ENCODE measurements at places on chromosomes 4 and X.
A peak's percentile ranks its signal among the peaks of the same experiment; 100 is the strongest.

GRCh38 chrX:107775734-107776511, at the start of gene TSC22D3:
Gene TSC22D3, minus strand, starts transcription at chrX:107775787. Its CDS starts 368 bp downstream, at chrX:107775419.
- DNase-seq = peak; percentile 74

DNA sequence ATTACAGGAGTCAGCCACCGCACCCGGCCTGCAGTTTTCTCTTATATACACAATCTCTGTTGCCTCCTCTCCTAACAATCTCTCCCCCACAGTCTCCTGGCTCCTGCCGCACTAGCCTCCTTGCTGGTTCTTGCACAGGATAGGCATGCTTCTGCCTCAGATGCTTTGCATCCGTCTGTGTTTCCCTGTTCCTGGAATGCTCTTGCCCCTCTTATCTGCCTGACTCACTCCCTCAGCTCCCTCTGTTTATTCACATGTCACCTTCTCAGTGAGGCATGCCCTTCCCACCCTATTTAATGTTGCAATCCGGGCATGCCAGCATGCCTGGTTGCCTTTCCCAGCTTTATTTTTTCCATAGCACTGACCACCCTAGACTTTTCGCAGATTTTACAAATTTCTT, 161.9 kb downstream of the PHF8 start:
- no peak for DNase-seq

- DNase-seq = no peak
Observed at GRCh38 chr4:31998807-31999206, 1278.6 kb downstream of the PCDH7 start.

GRCh38 chr4:182495645-182496385, 252.6 kb downstream of the TENM3 start:
- DNase-seq = no peak

DNA sequence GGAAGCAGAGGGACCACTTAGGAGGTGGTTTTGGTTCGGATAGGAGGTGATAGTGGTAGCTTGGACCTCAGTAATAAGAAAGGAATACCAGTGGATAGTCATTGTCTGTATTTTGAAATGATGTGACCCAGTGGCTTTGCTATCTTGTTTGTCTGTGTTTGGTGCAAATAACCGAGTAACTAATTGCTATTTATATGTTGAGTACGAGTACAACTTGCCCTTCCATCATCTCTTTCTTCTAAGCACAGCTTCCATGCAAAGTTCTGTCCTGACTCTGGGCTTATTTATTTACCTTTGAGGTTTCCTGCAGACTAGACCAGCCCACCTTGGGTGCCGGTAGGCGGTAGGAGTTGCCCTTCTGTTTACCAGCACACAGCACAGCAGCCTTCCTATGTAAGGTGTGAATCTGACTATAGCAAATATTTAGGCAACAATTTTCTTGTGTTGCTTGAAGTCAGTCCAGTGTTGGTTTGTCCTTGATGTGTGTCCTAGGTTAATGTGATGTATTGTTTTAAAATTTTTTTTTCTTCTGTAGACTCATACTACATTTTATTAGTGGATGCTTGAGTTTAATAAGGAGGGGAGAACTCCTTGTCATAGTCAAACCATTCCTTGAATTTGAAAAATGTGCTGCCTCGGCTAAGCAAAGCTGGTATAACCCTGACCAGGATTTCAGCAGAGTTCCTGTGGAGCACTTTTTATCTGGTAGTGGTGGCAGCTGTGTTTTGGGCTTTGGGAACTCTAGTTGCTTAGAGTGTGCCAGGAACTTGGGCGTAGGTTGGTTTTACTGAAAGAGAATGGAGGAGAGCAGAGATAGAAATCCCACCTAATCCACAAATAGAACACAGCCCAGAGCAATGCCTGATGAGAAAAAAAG, 21.9 kb downstream of the PTTG2 start:
- DNase-seq = no peak

DNA sequence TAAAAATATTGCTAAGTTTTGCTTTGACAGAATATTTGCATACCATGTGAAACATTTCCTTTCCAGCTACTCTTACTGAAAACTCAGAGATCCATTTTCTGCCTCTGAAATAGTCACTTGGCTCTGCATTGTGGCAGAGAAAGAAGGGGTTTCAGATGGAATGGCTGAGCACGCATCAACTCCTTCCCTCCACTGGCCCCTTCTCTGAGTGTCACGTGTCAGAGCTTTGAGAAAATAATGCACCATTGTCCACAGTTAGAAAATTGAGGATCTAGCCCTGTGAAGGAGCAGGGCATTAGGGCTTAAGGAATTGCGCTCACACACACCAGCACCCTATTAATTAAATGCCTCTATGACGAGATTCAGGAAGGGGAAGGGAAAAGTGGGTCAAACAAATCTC, 78.8 kb upstream of the FAT4 start:
- DNase-seq = no peak

DNA sequence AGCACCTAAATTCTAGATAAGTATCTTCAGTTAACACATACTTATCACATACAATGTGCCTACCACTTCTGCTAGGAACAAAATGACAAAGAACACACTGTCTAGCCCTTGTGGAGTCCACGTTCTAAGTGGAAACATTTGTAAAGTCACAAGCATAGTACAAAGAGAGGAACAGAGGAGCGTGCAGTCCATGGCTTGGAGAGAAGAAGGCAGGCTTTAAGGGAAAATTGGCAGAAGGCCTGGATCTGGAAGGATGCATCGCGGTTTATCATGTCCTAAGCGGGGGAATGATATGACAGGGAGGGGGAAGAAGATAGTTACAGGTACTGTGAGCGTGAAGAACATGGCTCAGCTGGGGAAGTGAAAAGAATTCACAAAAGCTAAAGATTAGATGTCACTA, 218.0 kb downstream of the PRDM5 start:
- DNase-seq = no peak

DNA sequence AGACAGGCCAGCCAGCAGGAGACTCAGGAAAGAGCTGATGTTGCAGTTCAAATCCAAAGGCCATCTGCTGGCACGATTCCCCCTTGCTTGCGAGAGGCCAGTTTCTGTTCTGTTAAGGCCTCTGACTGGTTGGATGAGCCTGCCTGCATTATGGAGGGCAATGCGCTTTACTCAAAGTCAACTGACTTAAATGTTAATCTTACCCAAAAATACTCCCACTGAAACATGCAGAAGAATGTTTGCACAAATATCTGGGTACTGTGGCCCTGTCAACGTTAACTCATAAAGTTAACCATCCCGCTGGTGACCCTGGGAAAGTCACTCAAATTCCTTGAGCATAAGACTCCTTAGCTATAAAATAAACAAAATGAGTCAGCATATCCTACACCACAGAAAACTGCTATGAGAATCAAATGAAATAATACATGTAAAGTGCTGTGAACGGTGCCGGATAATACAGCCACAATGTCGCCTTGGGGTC, 326.4 kb downstream of the EVC2 start:
- no peak for DNase-seq

- no peak for DNase-seq
Observed at GRCh38 chrX:39481621-39482020, 616.1 kb downstream of the BCOR start.

DNA sequence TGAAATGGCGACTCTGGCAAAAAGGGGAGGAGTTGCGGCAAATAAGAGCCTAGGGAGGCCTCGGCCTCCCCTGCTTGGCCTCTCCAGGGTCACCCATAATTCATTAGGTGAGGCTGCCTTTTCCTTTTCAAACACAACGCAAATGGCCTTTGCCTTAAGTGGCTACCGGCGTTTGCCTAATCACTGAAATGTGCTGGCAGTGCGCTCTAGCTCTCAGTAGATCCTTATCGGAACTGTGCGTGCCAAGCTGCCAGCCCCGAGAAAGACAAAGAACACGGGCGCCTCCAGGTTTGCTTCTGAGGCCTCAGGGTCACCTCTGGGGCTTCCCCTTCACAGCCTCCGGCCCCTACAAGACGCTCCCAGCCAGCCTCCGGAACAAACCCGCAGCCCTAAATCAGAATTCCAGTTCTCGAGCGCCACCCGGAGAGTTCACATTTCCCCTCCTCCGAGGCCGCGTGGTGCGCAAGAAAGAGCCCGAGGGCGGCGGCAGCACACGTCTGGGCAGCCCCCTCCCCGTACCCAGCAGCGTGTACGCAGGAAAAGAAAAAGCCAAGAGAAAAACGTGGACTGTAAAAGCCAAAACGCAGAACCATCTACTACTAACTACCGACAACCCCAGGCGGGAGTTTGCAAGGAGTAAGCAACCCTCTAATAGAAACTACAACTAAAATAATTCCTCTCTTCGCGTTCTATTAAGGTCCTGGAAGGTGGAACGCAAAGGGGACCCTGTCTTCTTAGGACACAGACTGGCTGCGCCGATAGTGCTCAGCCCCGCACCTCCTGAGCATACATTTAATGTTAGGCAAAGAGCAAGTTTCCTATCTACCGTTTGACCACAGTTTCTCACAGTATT, 76.5 kb upstream of the BCOR start:
- DNase-seq = peak; percentile 61

DNA sequence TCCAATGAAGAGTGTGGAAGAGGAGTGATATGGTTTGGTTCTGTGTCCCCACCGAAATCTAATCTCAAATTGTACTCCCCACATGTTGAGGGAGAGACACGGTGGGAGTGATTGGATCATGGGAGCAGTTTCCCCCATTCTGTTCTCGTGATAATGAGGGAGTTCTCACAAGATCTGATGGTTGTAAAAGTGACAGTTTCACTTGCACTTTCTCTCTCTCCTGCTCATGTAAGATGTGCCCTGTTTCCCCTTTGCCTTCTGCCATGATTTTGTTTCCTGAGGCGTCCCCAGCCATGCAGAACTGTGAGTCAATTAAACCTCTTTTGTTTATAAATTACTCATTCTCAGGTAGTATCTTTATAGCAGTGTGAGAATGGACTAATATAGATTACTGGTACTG, 39.6 kb downstream of the FAM47C start:
- no peak for DNase-seq

GRCh38 chr4:185998791-185999190, 70.2 kb upstream of the TLR3 start:
- no peak for DNase-seq

GRCh38 chr4:165766018-165766417, 107.0 kb upstream of the TLL1 start:
- DNase-seq = no peak

DNA sequence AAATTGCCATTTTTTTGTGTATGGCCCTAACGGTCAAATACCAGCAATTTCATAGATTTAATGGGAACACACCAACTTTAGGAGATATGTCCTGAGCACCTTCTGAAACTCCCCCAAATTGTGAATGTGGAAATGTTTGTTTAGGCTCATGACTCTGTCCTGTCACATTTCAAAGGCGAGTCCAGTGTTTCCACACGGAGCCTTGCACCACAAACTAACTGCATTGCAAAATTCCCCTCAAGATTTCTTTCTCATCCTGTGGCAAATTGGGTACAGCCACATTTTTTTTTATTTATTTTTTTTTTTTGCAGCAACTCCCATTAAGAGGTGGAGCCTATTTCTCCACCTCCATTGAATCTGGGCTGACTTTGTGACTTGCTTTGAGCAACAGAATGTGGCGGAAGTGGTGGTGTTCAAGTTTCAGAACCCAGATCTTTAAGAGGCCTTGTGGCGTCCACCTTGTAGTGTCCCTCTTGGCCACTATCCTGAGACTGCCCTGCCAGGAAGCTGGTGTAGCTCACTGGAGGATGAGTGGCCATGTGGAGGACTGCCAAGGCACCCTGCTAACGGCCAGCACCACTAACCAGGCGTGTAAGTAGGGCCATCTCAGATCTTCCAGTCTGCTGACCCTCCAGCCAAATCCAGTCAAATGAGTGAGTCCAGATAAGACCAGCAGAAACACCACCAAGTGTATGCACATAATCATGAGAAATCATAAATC, 172.4 kb upstream of the SCML1 start:
- DNase-seq = no peak

- no peak for DNase-seq
Observed at GRCh38 chrX:39261446-39262147, 460.3 kb downstream of the MID1IP1 start.

DNA sequence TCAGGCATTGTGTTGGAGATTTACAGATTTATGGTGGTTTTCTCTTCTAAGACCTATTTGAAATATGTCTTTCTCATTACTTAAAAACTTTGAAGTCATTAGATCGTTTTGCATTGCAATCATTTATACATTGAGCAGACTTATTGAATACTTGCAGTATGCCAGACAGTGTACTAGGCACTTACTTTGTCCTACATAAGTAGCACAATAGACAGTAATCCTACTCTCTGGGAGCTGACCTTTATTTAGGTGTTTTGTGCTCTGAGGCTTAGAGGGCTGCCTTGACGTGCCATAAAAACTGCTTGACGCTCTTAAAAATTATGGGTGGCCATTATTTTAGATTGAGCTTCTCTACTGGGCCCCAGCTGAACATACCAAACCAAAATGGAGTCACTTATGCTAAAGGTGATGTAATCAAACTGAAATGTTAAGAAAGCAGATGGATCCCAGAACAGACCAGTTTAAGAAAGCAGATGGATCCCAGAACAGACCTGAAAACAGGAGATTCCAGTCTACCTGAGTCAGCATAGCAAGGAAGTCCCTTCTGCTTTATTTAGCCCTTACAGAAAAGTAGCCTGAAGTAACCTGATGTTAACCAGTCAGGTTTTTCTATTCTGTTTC, 42.4 kb downstream of the PTTG2 start:
- DNase-seq = no peak

- no peak for DNase-seq
Observed at GRCh38 chrX:25013632-25014365, 2.0 kb downstream of the ARX start.

DNA sequence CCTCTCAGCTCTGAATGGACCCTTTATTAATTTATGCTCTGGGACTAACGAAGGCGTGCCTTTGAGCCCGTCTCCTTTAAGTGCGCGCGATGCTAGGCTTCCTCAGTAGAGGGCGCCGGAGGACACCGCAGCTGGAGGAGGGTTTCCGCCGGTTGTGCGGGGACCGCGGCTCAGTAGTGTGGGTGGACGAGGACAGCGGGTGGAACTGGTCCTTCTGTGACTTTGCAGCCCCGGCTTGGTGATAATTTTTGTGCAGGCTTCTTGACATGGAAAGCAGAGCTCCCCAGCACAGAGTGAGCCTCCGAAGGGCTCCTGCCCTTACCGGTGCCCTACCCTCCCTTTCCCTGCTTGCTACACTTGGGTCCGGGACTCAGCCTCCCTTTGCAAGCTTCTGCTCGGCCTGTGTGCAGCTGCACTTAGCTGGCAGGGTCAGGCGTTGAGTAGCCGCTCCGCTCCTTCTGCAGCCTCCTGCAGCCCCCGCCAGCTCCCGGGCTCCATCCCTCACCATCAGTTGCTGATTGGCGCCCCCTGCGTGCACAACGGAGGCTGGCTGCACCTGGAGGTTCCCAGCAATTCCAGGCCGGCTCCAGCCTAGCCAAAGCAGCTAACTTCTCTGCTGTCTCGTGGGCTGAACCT, 26.8 kb upstream of the BOD1L1 start:
- peak; percentile 67 for DNase-seq

Measured in prostate gland (tissue), 2 donors.